ENCODE measurements at places on chromosomes 16 and 17. TPM values are rescaled to one million over a fixed set of nuclear protein-coding genes. Genes with fewer than 3 reads are reported as not detected.
A peak's percentile ranks its signal among the peaks of the same experiment; 100 is the strongest.

The ZPBP2 gene
- not detected for polyA plus RNA-seq

The NLK gene
- 11.2 TPM for polyA plus RNA-seq

The PABPN1L gene
- 0.12 TPM for polyA plus RNA-seq

The ACTG1 gene
- 1,944 TPM for polyA plus RNA-seq

The PERCC1 gene
- polyA plus RNA-seq, result not detected

The TIGD7 gene
- 10.2 TPM for polyA plus RNA-seq

The NUP85 gene
- 46.3 TPM for polyA plus RNA-seq

The GRIN2C gene
- polyA plus RNA-seq, result not detected

The MT1G gene
- 193 TPM for polyA plus RNA-seq

The ANKRD40 gene
- polyA plus RNA-seq, result 6.7 TPM

DNA sequence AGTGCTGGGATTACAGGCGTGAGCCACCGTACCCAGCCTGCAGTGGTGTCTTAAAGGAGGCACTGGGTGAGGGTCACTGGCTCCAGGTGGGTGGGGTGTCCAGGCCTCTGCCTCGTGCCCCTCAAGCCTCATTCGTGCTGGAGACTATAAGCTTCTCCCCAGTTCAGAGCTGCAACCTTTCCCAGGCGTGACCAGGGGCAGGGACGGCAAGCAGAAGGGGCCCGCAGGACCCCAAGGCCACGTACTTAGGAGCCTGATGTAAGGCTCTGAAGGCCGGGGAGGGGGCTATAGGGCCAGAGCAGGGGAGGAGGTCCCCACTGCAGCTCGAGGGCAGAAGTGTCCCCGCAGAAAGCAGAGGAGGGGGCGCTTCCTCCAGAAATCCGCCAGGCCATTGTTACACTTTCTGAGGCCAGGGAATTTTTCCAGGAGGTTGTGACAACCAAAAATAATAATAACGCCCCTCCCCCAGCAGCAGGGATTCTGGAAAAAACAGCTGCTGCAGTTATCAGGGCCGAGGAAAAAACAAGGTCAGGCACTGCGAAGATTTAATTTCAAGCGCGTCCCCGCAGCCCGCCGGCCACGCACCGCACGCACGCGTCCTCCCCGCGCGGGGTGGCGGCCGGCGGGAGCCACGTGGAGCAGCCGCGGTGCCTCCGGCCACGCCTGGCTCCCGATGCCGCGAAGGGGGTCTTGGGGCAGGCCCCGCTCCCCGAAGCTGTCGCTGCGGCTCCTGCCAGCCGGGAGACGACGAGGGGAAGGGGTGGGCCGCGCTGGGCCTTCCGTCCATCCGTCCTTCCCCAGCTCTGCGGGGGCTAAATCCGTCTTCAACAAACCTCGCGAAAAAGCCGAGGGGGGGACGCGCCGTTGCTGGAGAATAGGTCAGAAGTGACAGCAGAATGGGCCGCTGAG is 45.8 kb upstream of the SLC38A10 start:
- peak; percentile 68 for DNase-seq

DNA sequence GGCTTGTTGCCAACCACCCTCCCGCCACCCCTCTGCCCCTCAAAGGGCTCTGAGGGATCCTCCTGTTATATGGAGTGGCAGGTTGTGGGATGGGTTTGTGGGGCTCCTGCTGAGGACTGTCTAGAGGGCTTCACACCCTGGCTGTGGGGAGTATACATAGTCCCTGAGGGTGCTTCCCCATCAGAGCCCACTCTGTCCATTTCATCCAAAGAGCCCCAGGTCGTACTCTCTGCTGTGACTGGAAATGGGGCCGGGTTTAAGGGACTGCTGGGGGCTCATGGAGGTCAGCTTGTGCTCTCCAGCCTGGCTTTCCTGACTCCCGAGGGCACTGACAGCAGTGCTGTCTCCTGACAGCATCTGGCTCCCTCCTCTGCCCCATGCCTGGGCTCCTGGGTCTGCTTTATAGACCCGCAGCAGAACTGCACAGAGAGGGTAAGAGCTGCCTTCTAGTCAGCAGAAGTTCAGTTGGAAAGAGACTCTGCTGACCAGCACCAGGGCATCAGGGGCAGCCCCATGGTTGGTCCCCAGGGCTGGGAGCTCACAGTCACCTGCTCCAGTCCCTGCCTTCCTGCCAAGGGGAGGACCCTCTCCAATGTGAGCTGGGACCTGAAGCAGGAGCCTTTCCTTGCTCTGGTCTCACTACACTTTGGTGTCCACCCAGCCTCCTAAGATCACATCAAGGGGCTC is 17.8 kb upstream of the TNS4 start:
- no peak for DNase-seq

GRCh38 chr17:66211047-66211810 is 18.0 kb downstream of the APOH start:
- DNase-seq, result no peak

DNA sequence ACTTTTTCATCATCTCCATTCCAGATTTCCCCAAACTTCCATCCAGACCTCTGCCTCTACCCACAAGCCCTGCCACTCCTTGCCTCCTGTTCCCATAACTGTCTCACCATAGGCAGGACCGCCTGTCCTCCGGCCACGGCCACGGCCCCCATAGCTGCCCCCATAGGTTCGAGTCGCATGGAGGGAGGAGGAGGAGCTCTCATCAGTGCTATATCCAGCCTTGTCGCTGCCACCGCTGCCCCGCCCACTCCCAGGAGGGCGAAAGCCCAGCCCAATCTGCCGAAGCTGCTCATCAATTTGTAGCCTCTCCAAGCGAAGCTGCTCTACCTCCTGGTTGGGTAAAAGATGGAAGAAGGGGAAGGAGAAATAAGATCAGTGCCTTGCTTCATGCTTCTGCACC is 3.4 kb upstream of the SOX15 start:
- no peak for DNase-seq

DNA sequence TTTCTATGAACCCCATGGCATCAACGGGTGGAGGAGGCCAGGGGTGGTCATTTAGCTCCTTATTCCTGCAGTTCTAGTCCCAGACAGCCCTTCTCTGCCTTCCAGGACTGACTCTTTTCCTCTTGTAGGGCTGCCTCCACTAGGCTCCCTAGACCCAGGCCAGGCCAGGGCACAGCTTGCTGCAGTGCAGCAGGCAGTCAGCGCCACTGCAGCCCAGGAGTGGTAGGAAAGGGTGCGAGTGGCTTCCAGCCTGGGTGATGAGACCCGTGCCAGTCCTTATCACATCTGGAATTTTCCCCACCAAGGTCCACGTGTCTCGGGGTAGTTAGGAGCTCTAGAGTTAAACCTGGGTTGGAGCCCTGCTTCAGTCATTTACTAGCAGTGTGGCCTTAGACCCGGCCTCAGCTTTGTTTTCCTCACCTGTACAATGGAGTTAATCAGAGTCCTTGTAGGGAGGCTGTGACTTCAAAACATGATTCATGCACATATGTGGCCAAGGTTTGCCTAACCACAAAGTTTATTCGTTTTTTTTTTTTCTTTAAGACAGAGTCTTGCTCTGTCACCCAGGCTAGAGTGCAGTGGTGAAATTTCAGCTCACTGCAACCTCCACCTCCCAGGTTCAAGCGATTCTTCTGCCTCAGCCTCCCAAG is 4.7 kb downstream of the SLC5A11 start:
- DNase-seq, result no peak

- DNase-seq, result no peak
These were observed 82.2 kb downstream of the ABCC6 start for GRCh38 chr16:16141141-16141540.

DNA sequence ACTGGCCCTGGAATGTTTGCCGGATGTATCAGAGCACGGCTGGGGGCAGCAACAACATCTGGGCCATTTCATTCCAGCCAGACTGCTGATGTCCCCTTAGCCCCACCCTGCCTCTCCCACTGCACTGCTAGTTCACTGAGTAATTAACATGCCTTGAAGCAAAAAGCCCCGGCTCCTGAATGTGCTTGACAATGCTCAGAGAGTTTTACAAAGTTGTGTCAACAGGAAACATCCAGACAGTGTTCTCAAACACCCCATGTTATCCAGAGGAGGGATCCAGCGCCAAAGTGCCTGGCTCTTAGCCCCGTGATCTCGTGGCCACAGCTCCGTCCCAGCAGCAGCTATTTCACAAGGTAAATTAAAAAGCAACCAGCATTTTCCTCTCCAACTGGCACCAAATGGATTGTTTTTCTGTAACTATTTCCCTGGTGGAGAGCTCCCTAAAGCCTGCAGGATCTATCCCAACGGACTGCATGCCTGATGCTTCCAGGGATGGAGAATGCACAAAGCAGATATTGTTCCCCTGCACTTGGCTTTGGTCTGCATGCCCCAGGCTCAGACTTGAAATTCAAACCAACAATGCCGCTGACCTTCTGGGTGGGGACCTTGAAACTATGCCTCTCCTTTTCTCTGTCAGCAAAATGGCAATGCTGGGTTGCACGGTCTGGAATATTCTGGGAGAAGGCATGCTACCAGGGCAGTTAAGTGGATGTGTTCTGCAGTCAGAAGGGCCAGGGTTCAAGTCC is 115.6 kb upstream of the CDH5 start:
- DNase-seq, result no peak

- no peak for DNase-seq
These were observed 47.6 kb upstream of the CDC42EP4 start for GRCh38 chr17:73359352-73359751.

- peak; percentile 66 for DNase-seq
These were observed 562 bp downstream of the ZC3H7A start for GRCh38 chr16:11796227-11797165.

- peak; percentile 50 for DNase-seq
These were observed 491 bp downstream of the TRAP1 start for GRCh38 chr16:3716831-3717234.

DNA sequence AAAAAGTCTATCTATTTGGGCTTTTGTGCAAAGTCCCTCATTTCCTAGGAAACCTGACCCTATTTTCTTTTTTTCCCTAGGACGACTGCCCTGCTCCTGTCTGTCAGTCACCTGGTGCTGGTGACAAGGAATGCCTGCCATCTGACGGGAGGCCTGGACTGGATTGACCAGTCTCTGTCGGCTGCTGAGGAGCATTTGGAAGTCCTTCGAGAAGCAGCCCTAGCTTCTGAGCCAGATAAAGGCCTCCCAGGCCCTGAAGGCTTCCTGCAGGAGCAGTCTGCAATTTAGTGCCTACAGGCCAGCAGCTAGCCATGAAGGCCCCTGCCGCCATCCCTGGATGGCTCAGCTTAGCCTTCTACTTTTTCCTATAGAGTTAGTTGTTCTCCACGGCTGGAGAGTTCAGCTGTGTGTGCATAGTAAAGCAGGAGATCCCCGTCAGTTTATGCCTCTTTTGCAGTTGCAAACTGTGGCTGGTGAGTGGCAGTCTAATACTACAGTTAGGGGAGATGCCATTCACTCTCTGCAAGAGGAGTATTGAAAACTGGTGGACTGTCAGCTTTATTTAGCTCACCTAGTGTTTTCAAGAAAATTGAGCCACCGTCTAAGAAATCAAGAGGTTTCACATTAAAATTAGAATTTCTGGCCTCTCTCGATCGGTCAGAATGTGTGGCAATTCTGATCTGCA is 12.9 kb downstream of the TMEM98 start:
- peak; percentile 39 for DNase-seq

GRCh38 chr17:57037411-57037810 is 47.6 kb upstream of the AKAP1 start:
- DNase-seq, result no peak

DNA sequence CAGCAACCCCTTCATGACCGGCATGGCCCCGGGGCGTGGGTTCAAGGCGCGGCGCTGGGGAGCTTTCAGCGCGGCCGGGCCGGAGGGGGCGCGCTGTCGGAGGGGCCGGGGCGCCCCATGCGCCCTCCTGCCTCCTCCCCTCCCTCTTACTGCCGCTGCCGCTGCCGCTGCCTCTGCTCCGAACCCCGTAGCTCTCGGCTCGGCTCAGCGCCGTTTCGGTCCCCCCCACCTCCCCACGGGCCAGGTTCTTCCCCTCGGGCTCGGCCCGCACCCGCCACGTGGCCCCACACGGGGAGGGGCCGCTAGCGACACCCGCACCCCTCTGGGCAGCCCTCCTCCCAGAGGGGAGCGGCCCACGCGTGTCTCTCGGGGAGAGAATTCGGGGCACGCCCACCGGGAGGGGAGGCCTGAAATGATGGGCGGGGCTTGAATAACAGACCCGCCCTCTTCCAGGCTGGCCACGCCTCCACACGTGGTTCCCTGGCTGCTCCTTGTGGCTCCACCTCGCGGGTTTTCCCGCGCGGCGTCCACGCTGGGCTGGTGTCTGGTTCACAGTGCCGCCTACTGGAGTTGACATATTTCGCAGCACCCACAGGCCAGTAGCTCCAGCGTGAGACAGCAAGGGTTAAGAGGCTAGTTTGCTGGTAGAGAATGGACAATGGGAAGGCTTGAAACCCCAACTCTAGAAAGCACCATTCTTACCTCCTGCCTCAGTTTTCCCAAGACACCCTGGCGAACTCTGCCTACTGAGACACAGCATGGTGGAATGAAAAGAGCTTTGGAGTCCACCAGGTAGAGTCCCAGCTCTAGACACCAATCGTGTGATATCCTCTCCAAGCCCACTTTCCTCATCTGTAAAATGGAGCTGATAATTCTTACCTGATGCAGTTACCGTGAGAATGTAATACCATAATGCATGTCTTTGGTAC is at the start of gene KCNH4:
Gene KCNH4 (minus strand): TSS at position 221 of the 929 bp plus-strand sequence. CDS start 197 bp downstream, at position 24.
- peak; percentile 69 for DNase-seq

- DNase-seq, result no peak
These were observed 431.9 kb downstream of the SHISA9 start for GRCh38 chr16:13333336-13333735.

DNA sequence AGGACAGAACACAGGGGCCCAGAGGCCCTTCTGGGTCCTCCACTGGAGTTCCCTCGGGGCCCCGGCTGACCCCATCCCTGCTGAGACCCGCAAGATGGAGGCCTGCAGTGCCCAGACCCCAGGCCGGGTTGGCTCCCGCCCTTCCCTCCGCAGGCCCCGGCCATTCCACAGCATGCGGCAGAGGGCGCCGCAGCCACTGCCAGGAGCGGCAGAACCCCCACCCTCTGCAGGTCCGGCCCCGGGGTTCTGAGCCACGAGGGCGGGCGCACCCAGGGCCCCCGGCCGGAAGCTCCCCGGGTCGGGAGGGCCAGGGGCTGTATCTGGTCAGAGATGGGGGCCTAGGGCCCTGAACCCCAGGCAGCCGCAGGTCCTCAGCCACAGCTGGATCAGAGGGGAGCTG is 2.4 kb upstream of the PERCC1 start:
- peak; percentile 33 for DNase-seq

DNA sequence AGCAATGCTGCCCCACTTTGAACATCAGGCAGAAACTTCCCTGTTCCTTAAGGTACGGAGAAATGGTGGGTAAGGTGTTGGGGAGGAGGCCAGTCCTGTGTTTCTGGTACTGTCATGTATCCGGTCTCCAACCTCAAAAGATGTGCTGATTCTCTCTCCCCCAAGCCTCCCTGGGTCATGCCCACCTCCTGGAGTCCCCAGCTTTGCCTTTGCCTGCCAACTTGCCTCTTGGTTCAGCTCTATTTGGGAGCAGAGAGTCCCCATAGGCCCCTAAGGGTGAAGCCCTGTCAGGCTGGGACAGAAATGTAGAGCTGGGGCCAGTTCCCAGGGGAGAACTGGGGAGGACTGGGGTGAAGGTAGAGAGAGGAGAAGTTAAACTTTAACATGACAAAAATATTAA is 1.6 kb upstream of the TBX21 start:
- no peak for DNase-seq

- no peak for DNase-seq
These were observed 56.9 kb downstream of the MSI2 start for GRCh38 chr17:57313097-57313835.
